ENCODE measurements at places on chromosomes 12 and 14. TPM values are rescaled to one million over a fixed set of nuclear protein-coding genes. Genes with fewer than 3 reads are reported as not detected.

Gene NELL2
- 0.71 TPM for total RNA-seq

Gene ARMH4
- 3.4 TPM for total RNA-seq

DNA sequence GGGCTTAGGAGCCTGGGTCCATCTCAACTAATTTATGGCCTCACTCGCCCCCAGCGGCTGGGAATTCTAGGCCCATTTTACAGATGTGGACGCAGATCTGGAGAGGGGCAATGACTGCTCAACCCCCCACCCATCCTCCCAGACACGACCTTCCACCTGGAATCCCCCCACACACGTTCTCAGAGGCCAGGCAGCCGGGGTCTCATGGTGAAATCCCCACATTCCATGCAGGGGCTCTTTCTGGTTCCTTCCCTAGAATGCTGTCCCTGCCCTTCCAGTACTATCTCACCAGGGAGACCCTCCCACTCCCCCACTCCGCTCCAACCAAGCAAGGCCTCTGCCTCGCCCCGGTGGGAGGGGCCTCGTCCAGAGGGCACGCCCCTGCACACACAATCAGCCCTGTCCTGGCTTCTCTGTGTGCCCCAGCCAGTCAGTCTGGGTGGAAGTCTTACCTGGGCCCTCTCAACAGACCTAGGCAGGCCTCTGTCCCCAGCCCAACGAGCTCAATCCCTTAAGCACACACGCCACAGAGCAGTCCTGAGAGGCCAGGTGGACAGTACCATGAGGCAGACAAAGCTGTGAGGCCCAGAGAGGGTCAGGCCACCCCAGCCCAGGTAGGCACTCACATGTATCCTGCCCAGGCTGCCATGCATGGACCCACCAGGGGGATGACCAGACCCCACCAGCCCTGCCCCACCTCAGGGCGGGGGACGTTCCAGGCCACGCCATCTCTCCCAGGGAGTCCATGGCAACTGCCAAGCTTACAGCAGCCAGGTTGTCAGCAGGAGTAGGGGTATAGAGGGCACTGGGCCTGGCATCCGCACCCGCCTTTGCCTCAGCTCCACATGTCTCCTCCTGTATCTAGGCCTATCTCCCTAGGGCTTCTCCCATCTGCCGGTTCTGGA lies 1.3 kb upstream of the ANKRD9 start:
- no peak for DNase-seq

Gene ACSS3
- 36.2 TPM for total RNA-seq

Gene ERO1A
- total RNA-seq = 37.8 TPM

Gene PXMP2
- 11.7 TPM for total RNA-seq

DNA sequence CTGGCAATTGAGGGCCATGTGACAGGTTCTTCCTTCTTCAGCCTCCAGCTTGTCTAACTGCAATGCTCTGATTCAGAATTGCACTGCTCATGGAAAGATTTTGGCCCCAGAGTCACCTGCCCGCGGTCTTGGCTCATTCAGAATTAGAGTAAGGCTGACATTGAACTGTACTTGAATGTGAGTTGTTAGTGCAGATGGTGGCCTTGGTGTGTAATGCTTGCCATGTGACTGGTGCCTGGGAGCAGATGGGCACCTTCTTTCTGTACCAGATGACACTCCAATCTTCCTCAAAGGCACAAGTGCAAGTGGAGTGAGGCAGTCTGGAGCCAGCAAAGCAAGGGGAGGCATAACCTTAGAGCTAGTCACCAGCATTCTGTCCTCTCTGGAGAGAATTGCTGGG lies 36.5 kb upstream of the ANO4 start:
- no peak for DNase-seq

DNA sequence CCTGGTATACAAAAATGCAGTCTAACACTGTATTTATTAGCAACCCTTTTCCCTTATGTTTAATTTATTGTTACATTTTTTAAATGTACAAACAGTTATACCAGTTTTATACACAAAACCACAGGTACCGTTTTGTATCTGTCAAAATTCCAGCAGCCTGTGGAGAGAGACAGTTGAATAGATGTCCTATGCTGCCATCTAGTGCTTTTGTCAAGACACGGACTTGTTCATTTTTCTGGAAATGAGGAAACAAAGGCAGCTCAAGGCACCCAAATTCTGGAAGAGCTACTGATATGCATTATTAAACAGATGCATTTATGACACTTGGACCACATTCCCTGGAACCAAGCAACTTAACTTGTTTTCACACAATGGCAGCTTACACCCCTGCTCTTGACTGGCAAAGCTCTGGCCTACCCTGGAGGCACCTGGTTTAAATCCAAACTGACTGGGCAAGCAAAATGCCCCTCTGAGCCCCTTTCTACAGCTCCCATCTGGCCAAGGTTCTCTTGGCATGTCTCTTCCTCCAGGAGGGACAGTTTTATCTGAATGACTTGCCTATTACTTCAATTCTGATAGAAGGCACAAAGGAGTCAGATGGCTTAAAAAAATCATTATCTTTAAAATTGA lies 286.9 kb upstream of the PRKD1 start:
- DNase-seq = no peak

DNA sequence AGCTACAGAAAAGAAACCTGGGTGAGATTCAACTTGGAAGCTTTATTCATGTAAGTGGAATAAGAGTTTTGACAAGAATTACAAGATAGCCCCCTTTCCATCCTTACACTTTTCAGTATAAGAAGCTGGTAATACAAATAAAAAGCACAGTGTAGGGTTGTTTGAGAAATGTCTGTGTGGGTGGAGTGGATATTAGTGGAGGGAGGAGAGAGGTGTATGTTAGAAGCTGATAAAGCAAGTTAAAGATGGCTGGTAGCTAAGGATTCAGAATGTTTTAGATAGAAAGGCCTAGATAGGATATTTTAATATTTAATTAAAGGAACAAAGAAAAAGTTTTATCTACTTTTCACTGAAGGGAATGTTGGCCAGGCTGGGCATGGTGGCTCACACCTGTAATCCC lies 12.5 kb downstream of the CFAP54 start:
- DNase-seq = no peak

DNA sequence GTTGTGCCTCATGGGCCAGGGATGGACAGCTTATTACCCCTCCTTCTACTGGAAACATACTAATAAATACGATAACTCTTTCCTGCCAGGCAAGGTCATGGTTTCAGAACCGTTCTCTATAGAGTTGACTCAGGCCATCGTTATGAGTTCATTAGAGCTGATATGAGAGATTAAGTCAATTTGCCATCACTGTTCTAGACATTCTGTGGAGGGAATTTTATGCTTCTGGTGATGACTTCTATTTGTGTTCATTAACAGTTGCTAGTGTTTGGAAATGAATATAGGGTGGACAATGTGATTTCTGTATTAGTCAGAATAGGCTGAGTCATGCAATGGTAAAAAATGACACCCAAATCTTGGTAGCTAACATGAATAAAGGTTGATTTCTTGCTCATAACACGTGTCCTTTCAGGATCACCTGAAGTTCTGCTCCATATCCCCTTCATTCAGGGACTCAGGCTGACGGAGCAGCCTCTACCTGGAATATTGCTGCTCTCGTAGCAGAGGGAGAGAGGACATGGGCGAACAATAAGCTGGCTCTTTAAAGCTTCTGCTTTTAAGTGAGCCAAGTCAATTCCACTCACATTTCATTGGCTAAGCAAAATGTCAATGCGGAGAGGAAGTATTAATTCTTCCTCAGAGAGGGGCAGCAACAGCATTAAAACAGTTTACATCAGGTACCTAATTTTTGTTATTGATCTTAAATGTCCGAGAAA lies 18.5 kb upstream of the TBPL2 start:
- no peak for DNase-seq

Measured in mesenteric fat pad (tissue), 1 donor.